Activated CD4-positive, alpha-beta T cell treated with anti-CD3 and anti-CD28 coated beads for 36 hours (primary cell): ENCODE measurements at places on chromosomes 1 and 21.

- no peak overlapping the region for H3K27ac ChIP-seq
- H3K36me3 ChIP-seq, result no peaks in the 10 kb centered on the region
- H3K4me1 ChIP-seq, result no peaks in the 10 kb centered on the region
- no peaks in the 10 kb centered on the region for H3K27me3 ChIP-seq
- H3K4me3 ChIP-seq, result no peak overlapping the region
- DNase-seq, result no peak
Observed at GRCh38 chr1:103191327-103191726, 83.0 kb upstream of the COL11A1 start.

GRCh38 chr1:92792340-92792782 is 7.5 kb upstream of the EVI5 start:
- no peak for DNase-seq
- no peak overlapping the region for H3K27ac ChIP-seq
- no peaks in the 10 kb centered on the region for H3K36me3 ChIP-seq
- H3K4me1 ChIP-seq, result peaks cover 3% of the 10 kb centered on the region
- H3K4me3 ChIP-seq, result no peak overlapping the region

GRCh38 chr1:56146449-56146848 is 432.9 kb downstream of the PLPP3 start:
- H3K4me3 ChIP-seq, result no peak overlapping the region
- no peak overlapping the region for H3K27ac ChIP-seq
- no peaks in the 10 kb centered on the region for H3K27me3 ChIP-seq
- H3K4me1 ChIP-seq, result no peaks in the 10 kb centered on the region
- H3K36me3 ChIP-seq, result no peaks in the 10 kb centered on the region

DNA sequence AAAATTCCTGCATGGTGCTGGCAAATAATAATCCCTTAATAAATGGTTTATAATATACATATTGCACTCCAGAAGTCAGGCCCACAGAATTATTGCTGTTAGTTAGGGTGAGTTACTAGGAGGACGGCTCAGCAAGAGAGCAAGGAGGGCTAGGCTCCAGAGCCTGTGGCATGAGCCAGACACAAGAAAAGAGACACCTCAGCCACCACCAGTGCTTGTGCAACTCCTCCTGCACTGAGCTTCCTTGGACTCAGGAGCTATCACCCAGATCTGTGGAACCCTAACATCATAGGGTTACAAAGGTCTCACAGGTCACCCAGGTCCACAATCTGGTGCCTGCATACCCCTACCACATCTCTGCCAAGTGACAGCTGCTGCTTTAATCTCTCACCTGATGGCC is 12.8 kb upstream of the LRRC8D start:
- H3K36me3 ChIP-seq, result no peaks in the 10 kb centered on the region
- H3K27me3 ChIP-seq, result peaks cover 9% of the 10 kb centered on the region
- H3K27ac ChIP-seq, result no peak overlapping the region
- no peak for DNase-seq
- H3K4me3 ChIP-seq, result no peak overlapping the region
- H3K4me1 ChIP-seq, result peaks cover 1% of the 10 kb centered on the region

DNA sequence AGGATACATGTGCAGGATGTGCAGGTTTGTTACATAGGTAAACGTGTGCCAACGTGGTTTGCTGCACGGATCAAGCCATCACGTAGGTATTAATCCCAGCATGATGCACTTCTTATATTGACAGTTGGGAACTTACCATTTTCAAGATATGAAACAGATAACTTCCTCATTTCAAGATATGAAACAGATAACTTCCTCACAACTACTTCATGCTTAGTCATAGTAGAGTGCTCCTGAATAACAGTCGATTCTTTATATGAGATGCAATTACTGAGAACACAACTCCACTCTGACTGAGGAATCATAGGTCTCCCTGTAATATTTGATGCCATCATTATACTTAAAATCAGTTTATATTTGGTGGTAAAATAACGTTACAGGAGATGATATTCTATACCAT is 1124.3 kb downstream of the AMY1C start:
- H3K4me1 ChIP-seq, result no peaks in the 10 kb centered on the region
- no peak overlapping the region for H3K4me3 ChIP-seq
- H3K36me3 ChIP-seq, result no peaks in the 10 kb centered on the region
- no peak overlapping the region for H3K27ac ChIP-seq

DNA sequence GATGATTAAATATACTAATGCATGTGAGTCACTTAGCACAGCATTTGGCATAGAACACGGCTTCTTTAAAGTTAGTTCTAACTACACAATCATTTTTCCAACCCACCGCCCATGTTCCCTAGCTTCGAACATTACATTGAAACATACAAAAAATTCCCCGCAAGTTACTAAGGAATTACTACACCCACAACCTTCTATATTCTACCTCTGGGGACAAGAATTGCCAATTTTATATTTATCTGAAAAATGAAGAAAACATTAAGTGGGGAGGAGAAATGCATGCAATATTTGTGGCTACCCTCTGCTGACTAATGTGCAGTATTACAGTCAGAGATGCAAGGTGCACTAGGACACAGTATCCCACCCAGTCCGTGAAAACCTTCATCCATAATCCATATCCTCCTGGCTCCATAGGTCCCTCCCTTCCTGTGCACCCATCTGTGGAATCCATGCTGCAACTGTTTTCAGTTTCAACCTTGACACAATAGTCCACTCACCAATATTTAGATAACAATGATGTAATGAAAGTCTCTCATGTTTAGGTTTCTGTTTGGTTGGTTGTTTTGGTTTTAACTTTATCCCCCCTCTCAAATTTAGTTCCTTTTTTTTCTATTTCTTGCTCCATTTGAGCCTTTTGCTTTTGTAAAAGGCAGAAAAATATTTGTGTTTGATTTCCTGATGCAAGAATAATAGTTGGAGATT is 31.6 kb downstream of the RGS5 start:
- no peak for DNase-seq
- H3K4me1 ChIP-seq, result peaks cover 5% of the 10 kb centered on the region
- no peaks in the 10 kb centered on the region for H3K27me3 ChIP-seq
